ENCODE measurements at places on chromosomes 2 and 18.
A peak's percentile ranks its signal among the peaks of the same experiment; 100 is the strongest.

GRCh38 chr2:32330136-32330535 lies 26.7 kb upstream of the BIRC6 start:
- no peak for DNase-seq

DNA sequence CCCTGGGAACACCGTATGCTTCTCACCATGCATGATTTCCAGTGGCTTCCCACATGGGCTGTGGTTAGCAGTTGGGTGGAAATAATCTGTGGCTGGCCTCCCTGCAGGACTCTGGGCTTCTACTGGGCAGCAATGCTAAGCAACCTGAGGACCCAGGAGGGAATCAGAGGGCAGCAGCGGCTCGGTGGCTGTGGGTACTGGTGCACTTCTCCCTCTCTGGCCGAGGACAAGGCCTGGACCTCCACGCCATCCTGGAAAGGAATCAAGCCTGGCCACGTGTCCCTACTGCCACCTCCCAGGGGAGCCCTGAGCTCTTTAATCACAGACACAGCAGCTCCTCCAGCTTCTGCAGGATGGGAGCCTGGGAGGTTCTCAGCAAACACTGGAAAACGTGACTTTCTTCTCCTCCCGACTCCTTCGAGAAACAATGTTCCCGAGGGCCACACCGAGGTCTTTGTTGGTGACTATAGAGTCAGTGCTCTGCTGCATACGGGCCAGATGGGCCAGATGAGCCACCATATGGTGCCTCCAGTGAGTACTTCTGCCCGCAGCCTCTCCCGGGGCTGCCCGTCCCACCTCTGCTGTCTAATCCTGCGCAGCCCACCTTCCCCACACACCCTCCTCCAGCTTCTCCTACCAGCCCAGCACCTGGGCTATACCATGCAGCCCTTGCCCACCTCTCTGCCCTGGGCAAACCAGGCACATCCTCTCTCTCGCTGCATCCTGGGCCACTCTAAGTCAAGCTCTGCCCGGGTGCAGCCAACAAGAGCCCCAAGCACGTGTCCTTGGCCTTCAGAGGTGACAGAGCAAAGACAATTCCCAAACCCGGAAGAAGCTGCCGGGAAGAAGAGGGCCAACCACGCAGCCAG lies 42.8 kb upstream of the OTOS start:
- DNase-seq, result no peak

- DNase-seq, result no peak
Observed at GRCh38 chr2:125312342-125312741, 1287.3 kb downstream of the CNTNAP5 start.

GRCh38 chr2:174878537-174879147 lies 114.4 kb upstream of the CHRNA1 start:
- DNase-seq, result no peak

- no peak for DNase-seq
Observed at GRCh38 chr2:218265626-218266025, 4.3 kb downstream of the AAMP start.

DNA sequence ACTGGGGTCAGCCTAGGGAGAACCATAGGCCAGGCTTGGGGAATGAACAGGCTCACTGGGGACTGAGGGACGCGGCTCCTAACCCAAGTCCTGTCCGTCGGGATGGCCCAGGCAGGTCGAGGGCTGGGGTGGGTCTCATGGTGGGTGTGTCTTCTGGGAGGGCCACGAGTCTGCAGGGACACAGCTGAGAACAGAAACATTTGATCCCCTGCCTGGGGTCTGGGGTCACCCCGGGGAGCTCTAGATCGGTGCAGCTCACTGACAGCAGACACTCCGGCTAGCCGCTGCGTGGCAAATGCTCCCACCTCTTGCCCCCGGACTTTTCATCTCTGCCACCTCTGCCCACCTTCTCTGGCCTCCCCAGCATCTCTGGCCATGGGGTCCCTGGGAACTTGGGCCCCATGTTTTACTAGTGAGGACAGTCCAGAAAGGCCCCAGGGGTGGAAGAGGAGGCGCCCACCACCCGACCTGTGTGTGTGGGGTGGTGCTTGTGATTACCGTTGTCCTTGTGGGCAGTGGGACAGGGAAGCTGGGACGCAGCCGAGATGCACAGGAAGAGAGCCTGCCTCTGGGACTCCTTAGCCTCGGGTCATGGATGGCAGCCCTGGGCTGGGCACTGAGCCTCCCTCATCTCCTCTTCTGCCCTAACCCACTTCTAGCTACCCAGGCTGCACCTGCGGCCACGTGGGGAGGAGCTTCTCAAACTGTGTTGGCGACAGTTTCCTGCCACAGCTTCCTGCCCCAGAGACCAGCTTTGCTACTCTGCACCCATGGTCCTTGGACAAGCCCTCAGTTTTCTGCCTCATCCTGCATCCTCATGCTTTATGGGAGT lies 4.9 kb downstream of the ZAP70 start:
- peak; percentile 81 for DNase-seq

- no peak for DNase-seq
Observed at GRCh38 chr2:197339496-197340220, 29.1 kb upstream of the ANKRD44 start.

DNA sequence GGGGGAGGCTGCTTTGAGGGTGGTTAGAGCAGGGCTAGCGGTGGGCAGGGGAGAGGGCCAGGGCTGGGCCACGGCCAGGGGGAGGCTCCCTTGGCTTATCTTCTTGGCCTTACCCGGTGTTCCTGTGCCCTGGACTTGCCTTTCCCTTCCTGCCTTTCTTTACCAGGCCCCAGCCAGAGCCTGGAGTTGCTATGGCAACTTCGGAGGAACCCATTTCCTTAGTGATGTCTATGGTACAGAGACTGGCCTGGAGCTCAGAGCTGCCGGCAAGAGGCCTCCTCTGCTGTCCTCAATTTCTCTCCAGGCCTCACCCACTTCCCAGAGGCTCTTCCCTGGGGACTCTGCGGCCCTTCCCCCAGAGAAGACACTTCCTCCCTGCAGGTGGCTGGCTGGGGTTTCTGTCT lies 11.5 kb downstream of the SPEG start:
- DNase-seq, result no peak

- no peak for DNase-seq
Observed at GRCh38 chr2:207143215-207144172, 22.3 kb downstream of the KLF7 start.

DNA sequence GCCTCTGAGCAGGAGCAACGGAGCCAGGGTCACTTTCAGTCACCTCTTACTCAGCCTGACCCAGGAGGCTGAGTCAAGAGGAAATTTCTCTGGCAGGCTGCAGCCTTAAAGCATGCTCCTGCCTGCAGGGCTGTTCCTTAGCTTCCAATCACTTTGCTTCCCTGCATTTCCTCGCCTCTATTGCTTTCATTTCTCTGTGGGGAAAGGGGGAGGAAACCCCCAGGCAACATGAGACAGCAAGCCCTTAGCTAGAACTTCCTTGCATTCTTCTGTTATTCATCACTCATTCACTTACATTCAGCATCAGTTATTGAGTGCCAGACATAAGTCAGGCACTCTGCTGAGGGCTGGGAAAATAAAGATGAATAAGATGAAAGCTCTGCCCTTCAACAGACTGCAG lies 13.0 kb downstream of the XDH start:
- no peak for DNase-seq

- DNase-seq, result no peak
Observed at GRCh38 chr2:171244466-171244969, 83.8 kb upstream of the TLK1 start.

GRCh38 chr2:153222231-153223165 lies 256.1 kb downstream of the RPRM start:
- no peak for DNase-seq

GRCh38 chr2:173002751-173003541 lies 72.7 kb upstream of the MAP3K20 start:
- no peak for DNase-seq

DNA sequence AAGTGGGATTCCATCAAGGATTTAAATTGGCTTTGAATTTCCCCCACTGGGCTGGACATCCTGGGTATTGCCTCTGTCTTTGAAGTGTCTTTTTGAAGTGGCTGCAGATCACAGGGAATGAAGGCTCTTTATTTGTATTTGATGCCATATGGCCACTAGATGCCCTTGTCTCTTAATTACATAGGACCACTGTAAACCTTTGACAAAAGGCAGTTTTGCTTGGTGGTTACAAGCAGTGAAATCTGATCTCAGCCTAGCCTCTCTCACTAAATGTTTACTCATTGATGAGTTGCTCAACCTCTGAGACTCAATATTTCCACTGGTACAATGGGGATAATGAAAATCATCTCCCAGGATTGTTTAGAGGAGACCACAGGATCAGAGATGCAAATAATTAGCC lies 102.2 kb downstream of the INSIG2 start:
- DNase-seq, result peak; percentile 23

DNA sequence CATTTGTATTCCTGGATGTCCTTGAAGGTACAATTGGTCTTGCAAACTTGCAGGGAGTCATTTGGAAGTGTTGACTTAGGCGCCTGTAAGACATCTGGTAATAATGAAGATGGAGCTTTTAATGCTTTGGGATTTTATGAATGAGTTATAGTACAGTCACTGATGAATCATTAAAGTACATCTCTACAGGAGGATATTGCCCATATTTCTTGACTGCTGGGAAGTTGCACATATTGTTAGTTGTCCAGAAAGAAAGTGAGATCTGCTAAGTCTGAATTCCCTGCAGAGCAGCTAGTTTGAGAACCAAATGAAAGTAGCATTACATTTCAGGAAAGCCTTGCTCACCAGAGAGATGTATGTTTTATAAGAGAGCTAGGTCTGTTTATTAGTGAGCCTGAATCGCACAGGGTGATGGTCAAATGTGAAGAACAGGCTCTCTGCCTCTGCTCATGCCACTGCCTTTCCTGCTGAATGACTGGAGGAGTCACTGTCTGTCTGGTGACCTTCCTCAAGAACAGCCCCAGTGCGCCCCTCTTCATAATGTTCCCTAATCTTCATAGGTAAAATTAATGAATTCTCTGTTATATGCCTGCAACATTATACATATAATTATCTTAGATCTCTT lies 138.9 kb upstream of the KLHL14 start:
- no peak for DNase-seq

DNA sequence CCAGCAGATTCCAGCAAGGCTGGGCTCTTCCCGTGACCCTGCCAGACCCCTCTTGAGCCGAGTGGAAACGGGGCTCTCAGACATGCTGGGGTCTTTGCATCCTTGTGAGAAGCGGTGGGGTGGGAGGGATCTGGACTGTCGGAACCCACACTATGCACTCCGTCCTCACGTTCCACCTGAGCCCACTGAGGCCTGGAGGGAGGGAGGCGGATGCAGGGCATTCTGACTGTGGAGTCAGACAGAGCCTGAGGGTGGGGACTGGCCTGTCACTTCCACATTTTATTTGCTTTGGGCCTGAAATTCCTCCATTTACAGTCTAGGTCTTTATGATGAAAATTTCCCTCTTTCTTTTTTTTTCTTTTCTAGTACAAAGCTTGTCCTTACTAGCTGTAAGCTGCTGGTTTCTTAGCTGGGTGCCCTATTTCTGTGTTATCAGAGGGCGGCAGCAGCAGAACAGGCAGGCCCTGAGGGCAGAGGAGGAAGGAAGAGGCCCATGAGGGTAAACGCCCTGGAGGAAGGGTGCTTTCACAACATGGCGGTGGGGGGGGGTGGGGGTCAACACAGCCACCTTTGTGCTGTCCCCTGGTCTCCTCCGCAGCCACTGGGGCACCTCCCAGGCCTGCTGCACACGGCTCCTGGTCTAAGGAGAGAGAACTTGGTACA lies 373.5 kb upstream of the MYT1L start:
- no peak for DNase-seq

DNA sequence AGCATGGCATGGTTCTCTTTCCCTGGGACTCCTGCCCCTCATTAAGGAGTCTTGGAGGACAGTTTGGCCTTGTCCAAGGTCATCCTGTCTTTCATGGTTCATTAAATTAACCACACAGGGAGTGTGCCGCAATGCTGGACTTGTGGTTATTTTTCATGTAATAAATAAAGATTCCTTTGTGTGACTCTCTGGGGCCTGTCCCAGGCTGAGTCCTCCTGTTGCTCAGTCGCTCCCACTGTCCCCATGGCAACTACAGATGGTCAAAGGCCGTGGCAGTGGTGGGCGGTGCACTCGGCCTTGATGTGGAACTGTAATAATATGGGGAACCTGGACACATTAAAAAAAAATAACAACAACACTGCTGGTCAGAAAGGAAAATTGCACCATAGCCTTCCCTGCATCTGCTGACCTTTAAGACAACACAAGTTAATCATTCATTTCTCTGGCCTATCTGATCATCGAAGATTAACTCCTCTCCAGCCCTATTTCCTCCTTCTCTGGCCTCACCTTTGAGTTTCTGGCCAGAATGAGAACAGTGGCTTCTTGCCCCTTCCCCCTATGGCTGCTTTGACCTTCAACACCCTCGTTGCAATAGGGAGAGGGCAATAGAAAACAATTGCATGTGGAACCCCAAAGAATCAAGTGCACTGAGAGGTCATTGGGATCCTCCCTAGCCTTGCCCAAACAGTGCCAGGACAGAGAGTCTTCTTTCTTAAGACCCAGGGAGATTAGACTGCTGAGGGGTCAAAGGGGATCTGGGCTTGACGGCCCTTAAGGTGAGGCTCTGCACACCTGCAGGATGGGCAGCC lies 44.7 kb downstream of the PSD4 start:
- no peak for DNase-seq

GRCh38 chr2:164068063-164068462 lies 332.3 kb upstream of the FIGN start:
- no peak for DNase-seq

- no peak for DNase-seq
Observed at GRCh38 chr2:181004647-181005325, 24.4 kb downstream of the UBE2E3 start.

- DNase-seq, result no peak
Observed at GRCh38 chr18:32804134-32804888, 31.5 kb upstream of the KLHL14 start.

GRCh38 chr2:190216829-190217228 lies 102.8 kb downstream of the HIBCH start:
- no peak for DNase-seq

DNA sequence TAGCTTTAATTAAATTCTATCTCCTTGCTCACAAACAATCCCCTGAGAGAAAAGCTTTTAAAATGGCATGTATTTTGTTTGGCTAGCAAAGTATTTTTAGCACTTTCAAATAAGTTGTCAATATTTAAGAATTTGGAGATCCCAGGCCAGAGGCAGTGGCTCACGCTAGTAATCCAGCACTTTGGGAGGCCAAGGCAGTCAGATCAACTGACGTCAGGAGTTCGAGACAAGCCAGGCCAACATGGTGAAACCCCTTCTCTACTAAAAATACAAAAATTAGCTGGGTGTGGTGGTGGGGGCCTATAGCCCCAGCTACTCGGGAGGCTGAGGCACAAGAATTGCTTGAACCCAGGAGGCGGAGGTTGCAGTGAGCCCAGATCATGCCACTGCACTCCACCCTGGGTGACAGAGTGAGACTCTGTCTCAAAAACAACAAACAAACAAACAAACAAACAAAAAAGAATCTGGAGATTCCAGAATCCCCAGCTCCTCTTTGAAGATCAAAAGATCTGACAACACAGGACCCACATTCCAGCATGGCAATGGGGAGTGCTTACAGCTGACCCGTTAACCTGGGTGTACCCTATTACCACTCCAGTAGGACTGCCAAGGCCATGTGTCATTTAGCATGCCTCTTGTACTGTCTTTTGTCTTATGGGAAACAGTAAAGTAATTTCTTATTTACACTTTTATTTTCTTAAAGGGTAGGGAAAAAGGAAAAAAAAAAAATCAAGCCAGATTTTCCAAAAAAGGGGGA lies 21.9 kb downstream of the SLC40A1 start:
- no peak for DNase-seq
